Activated naive CD8-positive, alpha-beta T cell treated with anti-CD3 and anti-CD28 coated beads, Interleukin-2, amount 10 ng/mL, durations not matched to agents 7 days and 5 days (primary cell): ENCODE measurements at places on chromosomes 11 and 22. TPM values are rescaled to one million over a fixed set of nuclear protein-coding genes. Genes with fewer than 3 reads are reported as not detected.

Gene SNU13
- total RNA-seq: 150 TPM

GRCh38 chr11:69868006-69868810, 49.0 kb upstream of the FGF3 start:
- DNase-seq: no peak

Gene SHANK2
- total RNA-seq: not detected

- DNase-seq: no peak
These were observed 13.4 kb downstream of the SYT13 start for GRCh38 chr11:45272701-45273100.

DNA sequence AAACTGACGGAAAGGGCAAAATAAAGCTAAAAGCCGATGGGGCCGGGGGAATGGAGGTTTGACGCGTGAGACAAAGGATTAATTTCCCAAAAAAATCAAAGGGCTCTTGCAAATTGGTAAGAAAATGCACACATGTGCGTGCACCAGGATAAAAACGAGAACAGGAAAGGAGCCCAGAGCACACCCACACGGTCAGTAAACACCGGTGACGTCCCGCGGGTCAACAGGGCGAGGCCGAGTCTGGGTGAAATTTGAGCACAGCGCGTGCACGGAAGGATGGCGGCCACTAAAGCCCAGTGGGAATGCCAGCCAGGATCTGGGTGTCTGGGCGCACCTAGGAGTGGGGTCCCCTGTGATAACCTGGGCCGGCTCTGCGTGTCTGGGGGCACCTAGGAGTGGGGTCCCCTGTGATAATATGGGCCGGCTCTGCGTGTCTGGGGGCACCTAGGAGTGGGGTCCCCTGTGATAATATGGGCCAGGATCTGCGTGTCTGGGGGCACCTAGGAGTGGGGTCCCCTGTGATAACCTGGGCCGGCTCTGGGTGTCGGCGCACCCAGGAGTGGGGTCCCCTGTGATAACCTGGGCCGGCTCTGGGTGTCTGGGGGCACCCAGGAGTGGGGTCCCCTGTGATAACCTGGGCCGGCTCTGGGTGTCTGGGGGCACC, 44.4 kb downstream of the BRSK2 start:
- no peak for DNase-seq

- no peak for DNase-seq
These were observed 2.1 kb upstream of the ATF4 start for GRCh38 chr22:39518144-39518786.

Gene XKR3
- not detected for total RNA-seq

GRCh38 chr11:129815596-129816461, at the start of gene TMEM45B:
Gene TMEM45B, plus strand, starts transcription at chr11:129815848. Its CDS starts 36,635 bp downstream, at chr11:129852483.
- DNase-seq: peak; percentile 33

Gene OR52I1
- total RNA-seq: not detected

DNA sequence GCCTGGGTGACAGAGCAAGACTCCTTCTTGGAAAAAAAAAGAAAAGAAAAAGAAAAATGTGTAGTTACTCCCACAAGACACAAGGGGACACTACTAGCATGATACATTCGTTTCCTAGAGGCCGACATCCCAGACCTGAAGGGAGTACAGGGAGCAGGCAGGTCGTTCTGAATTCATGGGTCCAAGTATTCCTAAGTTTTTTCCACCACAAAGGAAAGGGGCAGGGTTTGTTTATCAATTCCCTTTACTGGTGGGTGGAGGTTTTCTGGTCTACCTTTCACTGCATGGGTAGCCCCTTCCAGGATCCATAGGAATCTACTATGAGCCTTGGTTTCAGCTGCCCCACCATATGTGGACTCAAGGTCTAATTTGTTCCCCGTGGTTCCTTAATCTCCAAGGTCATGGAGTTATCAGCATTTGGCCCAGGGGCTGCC, 11.8 kb downstream of the TIGD3 start:
- no peak for DNase-seq

Gene PVALB
- not detected for total RNA-seq

GRCh38 chr11:126855536-126855935, 145.0 kb downstream of the KIRREL3 start:
- no peak for DNase-seq

Gene HORMAD2
- not detected for total RNA-seq

DNA sequence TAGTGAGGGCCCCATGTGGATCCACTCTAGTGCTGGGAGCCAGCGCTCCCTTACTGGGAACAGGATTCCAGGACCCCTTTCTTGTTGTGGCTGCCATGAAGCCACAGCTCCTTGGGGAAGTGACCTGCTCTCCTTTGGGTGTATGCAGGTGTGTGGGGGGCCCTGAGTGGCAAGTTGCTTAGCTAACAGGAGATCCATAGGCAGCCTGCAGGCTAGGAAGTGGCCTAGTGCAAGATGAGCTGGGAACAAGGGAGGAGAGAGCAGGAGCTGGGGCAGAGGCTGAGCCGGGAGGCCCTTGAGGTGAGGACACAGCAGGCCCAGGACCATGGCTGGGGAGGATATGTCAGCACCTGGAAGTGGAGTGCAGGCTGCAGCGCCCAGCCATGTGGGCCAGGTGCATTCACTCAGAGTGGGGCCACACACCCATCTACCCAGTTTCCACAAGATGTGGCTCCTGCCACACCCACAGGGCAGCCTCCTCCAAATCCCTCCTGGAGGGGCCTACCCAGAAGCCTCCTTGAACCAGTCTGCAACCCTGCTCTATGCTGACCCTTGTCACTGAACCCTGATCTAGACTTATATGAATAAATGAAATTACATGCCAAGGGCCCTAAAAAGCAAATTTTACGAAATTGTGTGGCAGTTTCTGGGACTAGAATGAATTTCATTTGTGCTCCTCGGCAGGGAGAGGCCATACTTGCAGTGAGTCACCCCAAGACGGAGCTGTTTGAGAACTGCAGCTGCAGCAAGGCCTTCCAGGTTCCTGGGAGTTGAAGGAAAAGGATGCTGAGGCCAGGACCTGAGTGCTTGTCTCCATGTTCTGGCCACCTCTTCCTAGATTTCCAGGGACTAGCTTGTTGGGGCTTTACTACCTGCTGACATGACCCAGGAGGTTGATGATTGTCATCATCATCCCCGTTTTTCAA, 3.2 kb downstream of the THAP7 start:
- no peak for DNase-seq

DNA sequence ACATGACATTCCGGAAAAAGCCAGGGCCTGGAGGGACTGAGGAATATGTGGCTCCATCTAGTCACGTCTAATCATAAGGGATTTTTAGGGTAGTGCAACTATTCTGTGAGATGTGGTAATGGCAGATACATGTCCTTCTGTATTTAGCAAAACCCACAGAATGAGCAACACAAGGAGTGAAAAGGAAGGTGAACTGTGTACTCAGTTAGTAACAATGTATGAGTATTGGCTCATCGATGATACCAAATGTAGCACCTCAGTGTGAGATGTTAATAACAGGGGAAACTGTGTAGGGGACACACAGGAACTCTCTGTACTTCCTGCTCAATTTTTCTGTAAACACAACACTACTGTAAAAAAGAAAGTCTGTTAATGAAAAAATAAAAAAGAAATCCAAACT, 42.0 kb upstream of the CARS1 start:
- DNase-seq: no peak

GRCh38 chr11:72244361-72245262, 636 bp upstream of the PHOX2A start:
- no peak for DNase-seq

Gene FAU
- total RNA-seq: 1,162 TPM

DNA sequence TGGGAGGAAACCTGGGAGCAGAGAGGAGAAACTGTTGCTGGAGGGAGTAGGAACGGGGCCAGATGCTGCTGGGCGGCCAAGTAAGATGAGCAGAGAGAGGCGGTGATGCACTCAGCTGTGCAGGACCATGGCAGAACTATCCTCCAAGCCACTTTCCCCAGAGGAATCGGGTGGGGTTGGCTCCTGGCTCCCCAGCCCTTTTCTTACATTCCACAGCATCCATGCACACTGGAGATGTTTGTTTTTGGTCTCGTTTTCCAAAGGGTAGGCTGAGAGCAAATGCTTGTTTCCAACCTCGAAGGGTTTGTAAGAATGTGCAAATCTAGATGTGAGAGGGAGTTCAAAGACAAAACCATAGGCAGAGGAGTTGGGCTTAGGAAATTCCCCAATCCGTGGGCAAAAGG, 73.2 kb downstream of the DBX1 start:
- DNase-seq: no peak

DNA sequence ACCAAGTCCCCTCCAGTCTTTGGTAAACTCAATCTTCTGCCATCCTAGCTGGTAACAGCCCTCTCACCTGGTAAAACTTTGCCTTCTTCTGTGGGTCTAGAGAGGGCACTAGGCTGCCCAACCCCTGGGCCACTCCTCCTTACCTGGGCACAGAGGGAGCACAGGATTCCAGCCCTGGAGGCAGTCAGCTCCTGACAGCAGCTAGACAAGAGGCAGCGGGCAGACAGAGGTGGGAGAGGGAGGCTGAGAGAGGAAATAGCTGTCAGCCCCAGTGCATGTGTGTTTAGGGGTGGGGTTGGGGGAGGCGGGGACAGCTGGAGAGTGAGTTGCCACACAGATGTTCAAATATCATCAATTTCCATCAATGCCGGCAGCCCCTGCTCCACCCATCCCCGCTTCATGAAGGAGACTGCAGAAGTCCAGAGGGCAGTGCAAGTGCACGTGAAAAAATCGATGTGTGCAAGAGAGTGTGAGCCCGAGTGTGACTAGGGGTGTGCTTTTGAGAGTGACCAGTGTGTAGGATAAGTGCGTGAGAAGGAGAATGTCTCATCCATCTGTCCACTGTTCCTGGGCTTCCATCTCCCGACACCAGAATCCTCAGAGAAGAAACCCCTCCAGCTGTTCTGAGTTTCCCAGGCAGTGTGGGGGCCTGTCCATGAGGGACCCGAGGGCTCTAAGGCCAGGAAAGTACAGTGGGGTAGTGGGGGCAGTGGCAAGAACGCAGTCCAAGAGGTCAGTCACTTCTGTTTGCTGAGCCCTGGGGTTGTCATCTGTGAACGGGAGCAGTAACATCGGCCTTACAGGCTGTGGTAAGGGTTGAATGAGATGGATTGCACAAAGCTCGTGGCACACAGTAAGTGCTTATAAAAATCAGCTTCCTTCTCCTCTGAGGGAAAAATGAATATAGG, at the start of gene PTGDR2:
Gene PTGDR2 (minus strand): TSS at position 225 of the 908 bp plus-strand sequence. CDS start 2,228 bp downstream, outside the sequence.
- no peak for DNase-seq

GRCh38 chr11:17915500-17916143, 97.2 kb downstream of the SERGEF start:
- no peak for DNase-seq

- no peak for DNase-seq
These were observed 50.3 kb downstream of the MICAL3 start for GRCh38 chr22:17974087-17974486.

DNA sequence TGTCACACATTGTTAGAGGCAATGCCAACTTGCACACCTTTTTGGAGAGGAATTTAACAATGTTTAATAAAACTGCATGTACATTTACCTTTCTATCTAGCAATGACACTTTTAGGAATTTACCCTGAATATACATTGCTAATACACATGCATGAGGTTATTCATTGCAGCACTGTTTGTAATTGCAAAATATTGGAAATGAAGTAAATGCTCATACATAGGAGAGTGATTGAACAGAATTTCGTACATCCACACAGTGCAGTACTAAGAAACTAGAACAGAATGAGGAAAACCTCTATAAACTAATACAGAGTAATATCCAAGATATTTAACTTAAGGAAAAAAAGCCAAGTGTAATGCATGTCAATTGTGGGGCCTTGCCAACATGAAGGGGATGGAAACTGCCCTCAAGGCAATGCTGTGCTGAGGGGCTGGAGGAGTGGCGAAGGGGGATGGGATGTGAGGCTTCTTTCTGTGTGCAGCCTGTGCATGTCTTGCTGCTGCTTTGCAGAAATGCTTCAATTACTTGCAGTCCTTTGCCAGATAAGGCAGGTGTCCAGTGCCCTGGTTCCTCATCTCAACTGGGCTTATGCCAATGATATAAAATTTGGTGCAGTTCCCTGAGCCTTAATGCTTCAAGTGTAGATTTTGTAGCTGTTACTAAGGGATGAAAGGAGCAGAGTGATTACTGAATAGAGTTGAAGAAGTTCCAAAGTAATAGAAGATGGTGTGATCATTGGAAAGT, 96.1 kb downstream of the GRIA4 start:
- DNase-seq: no peak
